Skin of body (tissue), 3 donors: ENCODE measurements at places on chromosomes 11 and 22. TPM values are rescaled to one million over a fixed set of nuclear protein-coding genes. Genes with fewer than 3 reads are reported as not detected.

DNA sequence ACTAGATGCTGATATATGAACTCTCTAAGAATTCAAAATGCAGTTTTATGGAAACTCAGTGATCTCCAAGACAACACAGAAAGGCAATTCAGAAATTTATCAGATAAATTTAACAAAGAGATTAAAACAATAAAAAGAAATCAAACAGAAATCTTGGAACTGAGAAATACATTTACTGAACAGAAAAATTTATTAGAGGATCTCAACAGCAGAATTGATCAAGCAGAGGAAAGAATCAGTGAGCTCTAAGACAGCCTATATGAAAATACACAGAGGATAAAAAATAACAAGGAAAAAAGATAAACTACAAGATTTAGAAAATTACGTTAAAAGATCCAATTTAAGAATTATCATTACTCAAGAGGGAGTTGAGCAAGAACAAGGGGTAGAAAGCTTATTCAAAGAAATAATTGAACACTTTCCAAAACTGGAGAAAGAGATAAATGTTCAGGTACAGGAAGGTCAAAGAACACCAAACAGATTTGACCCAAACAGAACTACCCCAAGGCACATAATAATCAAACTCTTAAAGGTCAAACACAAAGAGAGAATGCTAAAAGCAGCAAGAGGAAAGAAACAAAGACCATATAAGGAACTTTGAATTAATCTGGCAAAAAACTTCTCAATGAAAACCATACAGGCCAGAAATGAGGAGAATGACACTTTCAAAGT is 103.1 kb downstream of the APIP start:
- no peak for DNase-seq

- no peak for DNase-seq
Observed at GRCh38 chr22:41757502-41757901, 43.0 kb upstream of the CCDC134 start.

The CTSF gene
- total RNA-seq: 20.0 TPM

The FSHB gene
- not detected for total RNA-seq

The SMIM35 gene
- not detected for total RNA-seq

GRCh38 chr22:28981818-28982499 is 79.7 kb downstream of the C22orf31 start:
- DNase-seq: no peak

GRCh38 chr11:17845431-17845881 is 110.9 kb downstream of the KCNC1 start:
- no peak for DNase-seq

The SLC25A1 gene
- 36.7 TPM for total RNA-seq

DNA sequence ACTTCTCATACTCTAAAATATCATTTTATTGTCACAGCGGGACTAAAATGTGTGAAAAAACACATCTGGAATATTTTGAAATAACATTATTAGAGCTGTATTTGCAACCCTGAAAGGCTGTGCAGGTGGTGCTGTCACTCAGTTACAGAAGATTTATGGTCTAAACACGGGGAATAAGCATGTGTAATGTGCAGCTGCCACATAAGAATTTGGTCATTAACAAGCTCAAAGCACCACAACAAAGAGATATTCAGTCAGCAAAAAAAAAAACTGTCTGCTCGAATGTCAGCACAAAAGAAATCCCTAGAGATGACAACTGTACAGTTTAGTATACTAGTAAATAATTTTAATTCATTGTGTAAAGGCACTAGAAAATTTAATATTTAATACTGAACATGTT is 31.3 kb downstream of the TMEM123 start:
- peak; percentile 29 for DNase-seq

The ZNF215 gene
- 1.6 TPM for total RNA-seq

DNA sequence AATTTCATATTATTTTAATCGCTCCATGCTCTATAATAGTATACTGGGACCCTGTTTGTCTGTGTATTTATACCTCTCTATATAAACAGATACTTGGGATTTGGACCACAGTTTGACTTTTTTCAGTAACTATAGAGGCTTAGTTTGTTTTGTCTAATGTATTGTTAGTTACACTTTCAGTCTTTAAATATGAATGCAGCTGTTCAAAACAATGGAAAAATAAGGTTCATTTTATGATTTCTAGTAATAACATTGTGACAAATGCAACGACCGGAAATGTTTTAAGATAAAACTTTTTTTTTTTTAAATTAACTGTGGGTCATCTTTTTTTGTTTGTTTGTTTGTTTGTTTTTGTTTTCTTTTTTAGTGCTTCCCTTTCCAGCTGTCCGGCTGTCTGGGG is 133.5 kb downstream of the ARHGAP42 start:
- no peak for DNase-seq

The MIOX gene
- total RNA-seq: not detected

The SMTNL1 gene
- 7.9 TPM for total RNA-seq

The CASP5 gene
- total RNA-seq: 0.39 TPM

DNA sequence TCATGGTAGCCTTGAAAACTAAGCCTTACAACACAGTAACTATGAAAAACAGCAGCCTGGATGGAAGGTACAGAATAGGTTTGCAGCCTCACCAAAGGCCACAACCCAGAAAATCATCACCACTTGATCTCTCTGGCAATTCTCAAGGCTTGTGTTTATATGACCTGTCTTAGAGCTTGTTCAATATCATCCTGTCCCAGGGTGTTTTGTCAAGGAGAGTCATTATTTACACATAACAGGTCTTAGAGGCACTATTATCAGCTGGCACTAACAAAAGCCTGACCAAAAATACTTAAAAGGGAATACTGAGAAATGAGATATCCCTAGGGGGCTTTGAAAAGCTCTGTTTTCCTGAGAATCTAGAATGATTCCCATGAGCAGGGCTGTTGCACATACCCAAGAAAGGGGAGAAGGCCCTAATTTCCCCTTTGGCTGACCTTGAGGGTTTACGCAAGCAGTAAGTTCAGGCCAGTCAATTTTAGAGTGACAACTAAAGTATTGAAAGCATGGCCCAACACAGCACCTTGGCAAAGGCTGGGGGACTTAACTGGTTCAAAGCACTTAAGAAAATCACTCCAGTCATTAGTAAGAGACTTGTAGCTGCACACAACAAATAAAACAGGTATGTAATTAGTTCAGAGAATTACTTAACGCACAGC is 7.9 kb downstream of the SC5D start:
- DNase-seq: no peak

The C2CD3 gene
- total RNA-seq: 16.2 TPM

The APOBEC3C gene
- total RNA-seq: 4.1 TPM

The GUCY1A2 gene
- 10.6 TPM for total RNA-seq

The BCR gene
- 25.1 TPM for total RNA-seq

DNA sequence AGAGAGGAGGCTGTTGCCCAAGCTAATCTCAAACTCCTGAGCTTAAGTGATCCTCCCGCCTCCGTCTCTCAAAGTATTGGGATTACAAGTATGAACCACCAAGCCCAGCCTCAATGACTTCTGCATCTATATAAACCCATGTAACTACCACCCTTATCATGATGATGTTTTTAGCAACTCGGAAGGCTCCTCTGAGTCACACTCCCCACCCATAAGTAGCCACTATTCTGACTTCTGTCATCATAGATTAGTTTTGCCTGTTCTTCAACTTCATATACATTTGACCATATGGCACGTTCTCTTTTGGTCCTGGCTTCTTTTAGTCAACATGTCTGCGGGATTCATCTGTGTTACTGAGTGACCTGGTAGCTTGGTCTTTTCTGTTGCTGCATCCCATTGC is 6.4 kb upstream of the FOSL1 start:
- no peak for DNase-seq

DNA sequence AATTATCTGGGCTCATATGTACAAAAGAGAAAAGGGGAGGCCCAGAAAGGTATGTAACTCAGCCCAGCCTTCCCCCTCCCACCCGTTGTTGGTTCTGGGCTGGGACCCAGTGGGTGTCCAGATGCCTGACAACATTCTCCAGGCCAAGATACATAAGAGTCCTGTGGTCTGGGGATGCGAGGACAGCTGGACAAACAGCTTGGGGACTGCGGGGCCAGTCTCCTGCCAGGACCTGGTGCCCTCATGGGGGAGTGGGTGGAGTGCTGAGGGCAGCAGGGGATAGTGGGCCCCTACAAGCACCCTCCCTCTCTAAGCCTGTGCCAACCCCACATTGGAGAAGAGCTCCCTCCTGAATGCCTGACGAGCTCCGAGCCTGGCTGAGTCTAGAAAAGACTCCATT is 3.5 kb upstream of the SLC22A6 start:
- DNase-seq: no peak

The RIN1 gene
- 3.6 TPM for total RNA-seq

- DNase-seq: no peak
Observed at GRCh38 chr11:25983280-25983679, 348.6 kb upstream of the ANO3 start.

DNA sequence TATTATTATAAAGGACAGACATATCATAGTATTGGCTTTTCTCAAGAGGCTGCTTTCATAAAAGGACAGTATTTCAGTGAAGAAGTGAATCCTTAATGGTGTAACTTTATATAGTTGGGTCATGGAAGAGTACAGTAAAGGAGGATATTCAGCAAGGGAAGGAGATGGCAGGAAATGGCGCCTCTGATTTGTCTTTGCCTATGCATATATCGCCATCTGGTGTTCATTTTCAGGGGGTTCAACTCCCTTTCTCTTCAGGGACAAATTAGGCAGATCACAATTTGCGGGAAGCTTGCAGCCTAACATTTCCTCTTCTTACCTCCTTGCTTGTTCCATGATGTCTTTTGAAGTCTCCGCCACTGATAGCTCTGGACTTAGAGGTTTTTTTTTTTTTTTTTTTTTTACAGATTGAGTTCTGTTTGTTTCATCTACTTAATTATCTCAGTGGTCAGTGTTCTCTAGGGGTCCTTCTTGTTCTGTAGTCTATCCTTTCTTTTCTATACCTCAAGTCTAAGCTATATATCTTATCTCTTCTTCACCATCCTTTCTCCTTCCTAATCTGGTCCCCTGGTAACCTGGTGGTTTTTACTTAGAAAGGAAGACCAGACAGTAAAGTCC is 21.8 kb upstream of the RRM1 start:
- peak; percentile 83 for DNase-seq

DNA sequence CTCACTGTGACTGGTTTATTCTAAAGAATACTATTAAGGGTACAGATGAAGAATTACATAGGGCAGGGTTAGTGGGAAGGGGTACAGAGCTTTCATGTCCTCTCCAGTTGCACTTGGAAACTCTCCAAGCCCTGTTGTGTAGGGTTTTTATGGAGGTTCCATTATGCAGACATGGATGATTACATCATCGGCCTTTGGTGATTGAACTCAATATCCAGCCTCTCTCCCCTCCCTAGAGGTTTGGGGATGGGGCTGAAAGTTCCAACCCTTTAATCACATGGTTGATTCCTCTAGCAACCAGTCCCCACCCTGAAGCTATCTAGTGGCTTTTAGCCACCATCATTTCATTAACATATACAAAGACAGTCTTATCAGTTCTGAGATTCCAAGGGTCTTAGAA is 472.6 kb downstream of the BUD13 start:
- no peak for DNase-seq
